ENCODE measurements at places on chromosomes 12 and 14. TPM values are rescaled to one million over a fixed set of nuclear protein-coding genes. Genes with fewer than 3 reads are reported as not detected.

The IQSEC3 gene
- 11.1 TPM for total RNA-seq

The KCNMB4 gene
- 22.4 TPM for total RNA-seq

The LAG3 gene
- total RNA-seq = not detected

The ZBTB42 gene
- 1.2 TPM for total RNA-seq

The CALCOCO1 gene
- 66.9 TPM for total RNA-seq

The STK38L gene
- 30.9 TPM for total RNA-seq

The LUM gene
- total RNA-seq = 11.8 TPM

The TBX5 gene
- not detected for total RNA-seq

The OR6C2 gene
- total RNA-seq = not detected

The INHBC gene
- not detected for total RNA-seq

The IFNG gene
- total RNA-seq = not detected

The GPR137C gene
- total RNA-seq = 43.4 TPM

The IFNG-AS1 gene
- total RNA-seq = not detected

The GDF3 gene
- total RNA-seq = not detected

The TSPAN11 gene
- total RNA-seq = 13.8 TPM

The LHX5 gene
- total RNA-seq = 4.8 TPM

The RND1 gene
- total RNA-seq = 26.1 TPM

The THTPA gene
- total RNA-seq = 14.1 TPM

The CHD8 gene
- 81.7 TPM for total RNA-seq

The KRT71 gene
- total RNA-seq = not detected

The KRT78 gene
- not detected for total RNA-seq

The RASAL1 gene
- total RNA-seq = 6.5 TPM

The VTI1B gene
- total RNA-seq = 57.0 TPM

The RNASE7 gene
- not detected for total RNA-seq

The LRTM2 gene
- 11.3 TPM for total RNA-seq

The KRT72 gene
- total RNA-seq = 0.23 TPM

The EFS gene
- total RNA-seq = 9.7 TPM

The DEPDC4 gene
- 2.8 TPM for total RNA-seq

The PTGR2 gene
- total RNA-seq = 6.9 TPM

The NKX2-1 gene
- 21.5 TPM for total RNA-seq

The GARIN6 gene
- total RNA-seq = not detected

The SDR9C7 gene
- 0.23 TPM for total RNA-seq

The RFX4 gene
- total RNA-seq = 16.8 TPM

The TCHP gene
- total RNA-seq = 10.1 TPM

The OTUB2 gene
- 11.3 TPM for total RNA-seq

The ELK3 gene
- total RNA-seq = 5.5 TPM

The OR10G2 gene
- not detected for total RNA-seq

The KCNJ8 gene
- total RNA-seq = 7.2 TPM
